Activated T-cell treated with anti-CD3 and anti-CD28 coated beads for 1 hour (primary cell): ENCODE measurements at places on chromosomes 16 and 17.

DNA sequence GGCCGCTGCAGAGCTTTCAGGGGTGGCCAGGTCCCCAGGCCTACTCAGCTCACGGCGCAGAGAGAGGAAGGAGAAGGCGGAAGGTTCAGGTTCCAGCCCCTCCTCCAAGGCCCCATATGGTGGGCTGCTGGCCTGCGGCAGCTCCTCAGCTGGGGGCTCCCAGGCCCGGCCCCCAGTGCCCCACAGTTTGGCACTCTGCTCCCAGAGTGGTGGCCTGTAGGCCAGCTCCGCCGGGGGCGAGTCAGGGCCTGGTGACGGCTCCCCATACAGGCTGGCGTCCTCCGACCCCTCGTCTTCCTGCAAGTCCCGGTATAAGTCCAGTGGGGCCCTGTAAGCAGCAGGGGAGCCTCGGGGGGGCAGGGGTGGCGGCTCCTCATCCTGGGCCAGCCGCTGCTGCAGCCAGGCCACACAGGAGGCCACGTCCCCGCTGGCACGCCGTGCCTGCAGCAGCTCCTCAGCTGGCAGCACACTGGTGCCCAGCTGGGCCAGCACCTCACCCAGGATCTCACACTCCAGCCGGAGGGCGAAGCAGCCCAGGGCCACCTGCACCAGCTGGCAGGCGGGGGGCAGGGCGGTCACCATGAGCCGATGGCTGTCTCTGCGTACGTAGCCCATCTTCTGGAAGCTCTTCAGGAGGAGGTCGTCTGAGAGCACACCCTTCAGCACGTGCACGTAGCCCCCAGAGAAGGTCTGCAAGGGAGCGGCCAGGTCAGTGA is 3.7 kb downstream of the SPATA2L start:
- no peak for DNase-seq

GRCh38 chr16:20611350-20611902 is 35.3 kb upstream of the ACSM2B start:
- DNase-seq: no peak

- DNase-seq: no peak
Observed at GRCh38 chr17:76119409-76120371, 16.1 kb upstream of the EXOC7 start.

GRCh38 chr17:71519285-71519684 is 601.5 kb upstream of the SOX9 start:
- no peak for DNase-seq
